Activated naive CD8-positive, alpha-beta T cell treated with anti-CD3 and anti-CD28 coated beads, Interleukin-2, amount 50 U/mL, for 24 hours (primary cell): ENCODE measurements at places on chromosomes 5 and 9.
A peak's percentile ranks its signal among the peaks of the same experiment; 100 is the strongest.

DNA sequence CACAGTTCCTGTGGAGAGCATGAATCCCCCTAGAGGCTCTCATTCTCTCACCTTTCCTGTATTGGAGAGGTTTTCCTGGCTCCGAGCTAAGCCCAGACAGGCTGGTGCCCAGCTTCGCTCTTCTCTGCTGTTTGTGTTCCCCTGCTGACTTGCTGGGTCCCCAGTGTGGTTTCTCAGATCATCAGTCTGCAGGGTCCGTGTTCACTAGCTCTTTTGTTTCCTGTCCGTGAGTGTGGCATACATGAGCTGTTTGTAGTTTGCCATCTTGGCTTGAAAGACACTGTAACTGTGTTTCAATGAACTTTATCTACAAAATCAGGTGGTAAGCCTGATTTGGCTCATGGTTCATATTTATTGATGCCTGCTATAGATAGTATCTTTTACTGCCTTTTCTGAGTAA, 23.8 kb downstream of the LOX start:
- no peak for DNase-seq

DNA sequence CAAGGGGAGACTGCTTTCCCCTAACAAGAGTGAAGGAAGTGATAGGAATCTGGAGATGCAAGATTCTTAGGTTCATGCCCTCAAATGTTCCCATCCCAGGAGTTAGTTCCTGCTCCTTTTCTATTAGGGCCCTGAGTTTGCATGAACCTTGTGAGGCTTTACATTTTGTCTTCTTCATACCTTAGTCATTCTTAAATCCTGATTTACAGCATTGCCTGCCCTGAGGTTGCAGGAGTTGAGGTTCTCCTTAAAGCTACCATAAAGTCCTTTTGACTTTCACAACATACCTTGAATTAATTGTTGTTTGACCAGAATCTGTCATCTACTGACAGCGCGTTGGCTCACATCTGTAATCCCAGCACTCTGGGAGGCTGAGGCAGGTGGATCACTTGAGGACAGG, 151.5 kb upstream of the ABCA1 start:
- no peak for DNase-seq

GRCh38 chr9:73219985-73220626, 68.4 kb downstream of the ANXA1 start:
- DNase-seq = peak; percentile 38

GRCh38 chr9:1071730-1072129, 21.6 kb downstream of the DMRT2 start:
- no peak for DNase-seq

- no peak for DNase-seq
Observed at GRCh38 chr5:33120671-33121070, 320.1 kb upstream of the TARS1 start.
